Esophagus squamous epithelium (tissue), 5 donors: ENCODE measurements at places on chromosomes 2 and 18.

GRCh38 chr18:55510809-55511208, 77.2 kb downstream of the TCF4 start:
- no peak for DNase-seq

DNA sequence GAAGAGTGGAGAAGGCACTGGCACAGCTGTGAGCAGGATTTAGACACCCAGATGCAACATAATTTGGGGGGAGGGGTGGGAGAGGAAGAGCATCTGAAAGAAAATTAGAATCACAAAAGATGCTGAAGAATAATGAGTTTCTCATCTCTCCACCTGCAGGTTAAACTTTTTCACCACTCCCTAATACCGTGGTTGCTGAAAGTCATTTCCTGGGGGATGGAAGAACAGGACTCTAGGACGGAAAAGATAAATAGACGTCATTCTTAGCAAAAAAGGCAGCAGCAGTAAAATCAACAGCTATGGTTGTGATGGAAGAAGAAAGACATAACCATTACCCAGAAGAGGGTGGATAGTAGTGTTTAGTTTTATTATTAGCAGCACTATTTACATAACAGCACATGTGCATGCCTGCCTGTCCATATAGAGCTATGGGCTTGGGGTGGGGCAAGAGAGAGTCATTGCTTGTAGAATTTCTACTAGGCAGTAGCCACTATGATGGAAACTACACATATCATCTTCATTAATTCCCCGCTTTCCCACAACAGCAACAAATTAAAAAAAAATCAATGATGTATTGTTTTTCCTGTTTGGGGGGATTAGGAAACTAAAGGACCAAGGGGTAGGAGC, 212.2 kb downstream of the TRIB2 start:
- DNase-seq, result no peak

GRCh38 chr2:209472112-209472832, 48.4 kb downstream of the MAP2 start:
- no peak for DNase-seq

GRCh38 chr2:72439892-72440291, 292.2 kb upstream of the CYP26B1 start:
- DNase-seq, result no peak

DNA sequence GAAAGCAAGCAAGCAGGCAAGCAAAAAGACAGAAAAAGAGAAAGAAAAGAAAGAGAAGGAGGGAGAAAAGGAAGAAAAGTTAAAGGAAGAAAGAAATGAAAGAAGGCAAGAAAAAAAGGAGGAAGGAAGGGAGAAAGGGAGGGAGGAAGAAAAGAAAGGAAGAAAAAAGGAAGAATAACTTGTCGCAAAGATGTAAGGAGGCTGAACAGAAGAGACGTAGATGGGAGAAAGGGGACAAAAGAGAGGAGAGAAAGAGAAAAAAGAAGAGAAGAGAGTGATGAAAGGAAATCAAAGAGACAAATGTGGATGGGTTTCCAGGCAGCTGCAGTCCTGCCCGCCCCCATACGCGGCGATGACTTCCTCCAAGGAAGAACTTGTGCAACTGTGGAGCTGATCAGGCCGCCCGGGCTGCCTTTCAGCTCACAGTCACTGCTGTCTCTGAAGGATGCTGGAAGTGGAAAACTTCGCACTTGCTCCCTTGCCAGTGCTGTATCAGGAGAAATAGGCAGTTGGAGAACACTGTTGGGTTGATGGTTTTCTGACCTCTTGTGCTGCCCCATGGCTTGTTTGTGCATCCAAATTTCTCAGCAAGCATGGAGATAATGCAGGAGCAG, 52.9 kb downstream of the TRIB2 start:
- no peak for DNase-seq

GRCh38 chr2:14702258-14702657, 69.7 kb downstream of the LRATD1 start:
- no peak for DNase-seq

DNA sequence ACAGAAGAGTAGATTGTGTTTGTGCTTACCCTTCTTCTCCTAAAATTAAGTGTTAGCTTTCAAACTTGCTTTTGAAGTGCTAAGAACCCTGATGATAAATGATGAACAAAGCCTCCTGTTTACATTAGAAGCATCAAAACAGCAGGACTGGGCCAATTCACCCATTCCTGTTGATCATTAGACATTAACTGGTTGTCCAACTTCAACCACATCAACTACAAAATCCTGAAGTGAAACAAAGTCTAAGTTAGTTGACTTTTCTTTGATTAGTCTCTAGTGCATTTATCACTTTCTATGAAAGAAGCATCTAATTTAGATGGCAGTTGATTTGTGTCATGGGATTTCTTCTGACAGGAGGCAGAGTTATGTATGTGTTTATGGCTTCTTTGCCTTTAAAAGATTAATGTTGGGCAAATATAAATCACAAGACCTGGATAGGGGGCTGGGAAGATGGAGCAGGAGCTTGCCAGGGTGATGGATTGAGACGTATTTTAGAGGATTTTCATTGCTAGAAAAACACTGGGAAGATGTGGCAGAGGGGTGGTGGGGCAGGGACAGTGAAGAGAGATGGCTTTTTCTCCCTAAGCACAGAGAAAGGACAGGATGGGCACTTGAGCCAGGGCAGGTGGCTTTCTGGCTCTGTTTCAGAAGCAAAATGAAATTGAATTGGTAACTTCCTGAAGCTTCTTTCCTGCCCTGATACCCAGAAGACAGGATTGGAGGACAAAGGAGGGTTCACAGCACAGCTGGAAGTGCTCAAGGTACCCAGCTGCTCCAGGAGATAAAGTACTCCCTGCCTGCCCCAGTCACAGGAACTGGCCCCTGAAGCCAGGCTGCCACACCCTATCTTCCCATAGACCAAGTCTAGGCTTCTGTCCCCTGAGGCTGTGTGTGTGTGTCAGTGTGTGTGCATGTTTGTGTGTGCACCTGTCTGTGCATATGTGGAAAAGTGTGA, 20.5 kb downstream of the GYPC start:
- no peak for DNase-seq

DNA sequence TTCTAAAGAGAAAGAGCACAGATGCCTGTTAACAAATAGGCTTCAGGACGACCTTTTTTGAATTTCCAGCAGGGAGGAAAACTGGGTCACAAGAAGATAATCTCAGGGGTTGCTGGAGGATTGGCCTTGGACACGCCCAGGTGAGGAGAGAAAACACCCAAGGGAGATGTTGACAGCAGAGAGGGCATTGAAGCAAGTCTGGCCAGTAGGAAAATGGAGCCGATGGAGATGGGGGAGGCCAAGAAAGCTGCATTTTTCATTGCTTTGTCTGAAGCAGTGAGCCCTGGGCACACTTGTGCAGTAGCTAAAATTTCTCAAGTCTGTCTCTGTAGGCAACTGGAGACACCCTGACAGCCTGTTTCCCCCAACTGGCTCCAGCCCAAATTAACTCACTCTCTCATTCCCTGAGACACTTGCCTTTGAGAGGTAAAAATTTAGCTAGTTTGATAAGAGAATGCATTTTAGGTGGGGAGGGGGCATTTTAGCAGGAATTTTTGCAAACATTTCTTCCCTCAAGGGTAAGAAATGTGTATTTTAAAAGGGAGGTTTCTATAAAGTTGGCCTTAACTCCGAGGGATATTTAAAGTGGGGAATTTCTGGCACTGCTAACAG, 165.5 kb downstream of the TGIF1 start:
- DNase-seq, result no peak

GRCh38 chr2:236997069-236997715, 88.5 kb upstream of the COPS8 start:
- no peak for DNase-seq

DNA sequence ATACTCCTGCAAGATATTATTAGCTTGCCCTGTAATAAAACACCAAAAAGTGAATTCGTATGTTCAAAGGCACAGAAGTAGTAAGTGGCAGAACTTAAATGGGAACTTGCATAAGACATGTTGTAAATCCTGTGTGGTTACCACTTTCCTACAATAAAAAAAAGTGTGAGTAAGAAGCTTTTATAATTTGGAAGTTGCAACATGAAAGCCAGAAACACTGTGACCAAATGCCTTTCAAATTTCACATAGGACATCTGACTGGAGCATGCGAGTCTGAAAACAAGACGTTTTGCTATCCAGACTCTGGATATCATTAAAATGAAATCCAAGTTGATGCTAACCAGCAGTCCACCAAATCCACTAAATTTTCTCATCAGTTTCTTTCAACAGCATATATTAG, 886.2 kb upstream of the NRXN1 start:
- DNase-seq, result no peak

GRCh38 chr2:66869076-66869475, 434.2 kb downstream of the MEIS1 start:
- no peak for DNase-seq

DNA sequence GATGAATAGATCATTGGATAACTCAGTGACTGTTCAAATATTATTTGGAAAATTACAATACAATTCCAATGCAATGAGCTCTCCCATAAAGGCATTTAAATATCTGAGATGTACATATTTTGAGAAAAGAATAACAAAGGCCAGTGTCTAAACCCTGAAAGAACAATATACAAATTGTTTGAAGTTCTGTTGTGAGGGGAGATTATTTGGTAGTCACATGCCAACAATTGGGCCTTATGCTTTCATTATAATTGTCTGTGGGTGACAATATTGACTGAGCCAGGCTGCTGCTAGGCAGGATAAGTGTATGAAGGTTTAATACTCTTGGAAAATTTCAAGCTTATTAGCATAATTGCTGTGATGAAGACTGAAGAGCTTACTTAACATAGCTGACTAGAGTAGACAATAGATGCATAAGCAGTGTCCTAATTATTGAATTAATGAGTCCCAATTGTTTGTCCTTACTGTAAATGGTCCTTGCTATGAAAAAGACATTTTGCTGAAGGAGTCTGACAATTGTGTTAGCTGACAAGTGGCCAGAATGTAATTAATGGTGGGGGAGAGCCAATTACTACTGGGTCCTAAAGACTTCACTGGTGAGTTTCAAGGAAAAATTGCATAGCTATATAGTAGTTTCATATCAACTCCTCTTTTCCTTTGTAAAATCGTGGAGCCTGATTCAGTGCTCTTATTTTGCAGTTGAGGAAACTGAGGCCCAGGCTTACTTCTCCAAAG, 5.0 kb upstream of the SMAD2 start:
- no peak for DNase-seq
